ENCODE measurements at places on chromosomes 7 and 10.

- DNase-seq, result no peak
These were observed 22.2 kb downstream of the LAMB1 start for GRCh38 chr7:107980671-107981190.

DNA sequence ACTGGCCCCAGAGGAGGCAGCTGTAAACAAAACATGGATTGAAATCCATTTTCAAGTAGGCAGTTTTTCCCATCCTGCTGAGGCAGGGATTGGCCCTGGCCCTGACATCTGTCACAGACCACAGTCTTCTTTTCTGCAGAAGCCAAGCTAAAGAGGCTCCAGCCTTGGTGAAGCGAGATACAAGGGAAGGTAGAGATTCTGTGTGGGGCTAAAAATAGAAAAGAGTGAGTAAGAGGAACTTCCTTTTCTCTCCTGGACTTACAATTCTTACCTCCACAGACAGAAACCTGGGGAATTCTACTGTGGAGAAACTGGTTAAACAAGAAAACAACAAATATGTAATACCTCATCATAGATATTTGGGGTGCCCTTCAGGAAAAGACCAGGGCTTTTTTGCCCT, 624.8 kb upstream of the FZD8 start:
- no peak for DNase-seq

DNA sequence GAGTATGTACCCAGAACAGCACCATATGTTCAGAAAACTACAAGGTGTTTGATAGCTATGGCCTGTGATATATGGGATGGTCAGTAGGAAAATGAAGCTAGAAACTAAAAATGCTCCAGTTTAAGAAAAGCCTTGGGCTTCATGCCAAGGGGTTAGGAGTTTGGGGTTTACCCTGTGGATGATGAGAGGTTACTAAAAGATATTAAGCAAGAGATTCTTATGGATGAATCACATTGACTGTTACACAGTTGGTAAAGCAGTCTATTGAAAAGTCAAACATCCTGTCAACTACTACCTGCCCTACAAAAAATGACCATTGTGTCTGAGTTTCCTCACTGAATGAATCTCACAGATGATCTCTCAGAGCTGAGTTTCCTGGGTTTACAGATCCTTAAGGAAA, 166.2 kb upstream of the INHBA start:
- DNase-seq, result no peak

GRCh38 chr7:130884437-130885417, 150.7 kb upstream of the KLF14 start:
- no peak for DNase-seq

- no peak for DNase-seq
These were observed 587.7 kb downstream of the KCNMA1 start for GRCh38 chr10:77049896-77050295.

DNA sequence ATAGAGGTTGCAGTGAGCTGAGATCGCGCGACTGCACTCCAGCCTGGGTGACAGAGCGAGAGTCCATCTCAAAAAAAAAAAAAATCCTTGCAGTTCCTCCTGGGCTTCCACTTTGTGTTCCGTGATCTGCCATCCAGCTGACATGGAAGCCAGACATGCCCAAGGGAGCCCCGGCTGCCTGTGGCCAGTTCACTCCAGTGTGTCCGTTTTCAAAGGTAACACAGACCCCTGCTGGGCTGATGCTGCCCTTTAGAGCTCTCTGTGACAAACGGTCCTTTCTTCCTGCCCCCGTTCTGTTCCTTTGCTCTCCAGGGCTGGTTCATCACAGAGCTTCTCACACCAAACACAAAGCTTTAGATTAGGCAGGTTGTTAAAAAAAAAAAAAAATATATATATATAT, 130.8 kb downstream of the CUL2 start:
- DNase-seq, result no peak

GRCh38 chr10:78571286-78571685, 497.5 kb upstream of the ZMIZ1 start:
- no peak for DNase-seq

GRCh38 chr10:113907166-113907565, 52.7 kb downstream of the NHLRC2 start:
- DNase-seq, result no peak
